Naive thymus-derived CD4-positive, alpha-beta T cell (primary cell): ENCODE measurements at places on chromosomes 1 and 21. TPM values are rescaled to one million over a fixed set of nuclear protein-coding genes. Genes with fewer than 3 reads are reported as not detected.

Gene KCNN3
- 0.05 TPM for total RNA-seq

Gene CPLANE2
- 6.6 TPM for total RNA-seq

DNA sequence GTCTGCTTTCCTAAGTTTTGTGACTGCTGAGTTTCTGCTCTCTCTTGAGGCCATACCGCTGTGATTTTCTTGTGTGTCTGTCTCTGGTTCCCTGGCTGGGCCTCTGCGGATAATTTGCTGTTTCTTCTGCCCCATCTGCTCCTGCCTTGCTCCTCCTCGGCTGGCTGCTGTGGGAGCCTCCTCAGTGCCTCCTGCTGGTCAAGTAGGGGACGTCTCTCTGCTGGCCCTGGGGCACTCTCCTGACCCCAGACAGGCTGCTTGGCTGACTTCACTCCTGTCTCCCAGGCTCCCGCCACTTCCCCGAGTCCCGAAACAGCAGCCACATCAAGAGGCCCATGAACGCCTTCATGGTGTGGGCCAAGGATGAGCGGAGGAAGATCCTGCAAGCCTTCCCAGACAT, 28.5 kb downstream of the ETNK2 start:
- no peaks in the 10 kb centered on the region for H3K27me3 ChIP-seq
- no peak overlapping the region for H3K4me3 ChIP-seq
- H3K27ac ChIP-seq: no peak overlapping the region

DNA sequence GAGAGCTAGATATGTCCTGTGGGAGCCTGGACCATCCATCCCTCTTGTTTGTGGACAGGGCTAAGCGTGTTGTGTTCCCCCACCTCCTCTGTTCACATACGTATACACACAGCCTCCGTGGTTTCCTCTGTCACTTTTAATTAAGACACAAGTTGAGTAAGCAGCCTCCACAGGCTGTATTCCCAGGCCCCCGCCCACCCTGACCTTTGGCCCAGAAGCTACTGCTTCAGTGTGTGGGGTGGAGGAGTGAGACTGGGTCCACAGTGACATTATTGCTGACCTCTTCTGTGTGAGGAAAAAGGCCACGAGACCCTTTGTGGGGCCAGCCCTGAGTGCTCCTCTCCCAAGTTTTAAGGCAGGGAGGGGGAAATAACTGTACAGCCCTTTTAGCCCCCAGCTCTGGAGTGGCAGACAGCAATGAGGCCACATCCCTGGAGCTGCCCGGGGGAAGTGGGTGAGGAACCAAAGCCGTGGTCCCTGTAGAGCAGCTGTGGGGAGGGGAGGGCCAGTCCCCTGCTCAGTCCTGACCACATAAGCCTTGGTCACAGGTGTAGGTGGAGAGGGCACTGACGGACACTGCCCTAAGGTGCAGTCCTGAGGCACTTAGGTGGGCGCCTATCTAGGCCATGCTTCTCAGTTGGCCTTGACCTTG, 4.4 kb downstream of the ELOVL1 start:
- no peak overlapping the region for H3K27ac ChIP-seq
- peaks cover 10% of the 10 kb centered on the region for H3K36me3 ChIP-seq
- DNase-seq: no peak
- no peaks in the 10 kb centered on the region for H3K27me3 ChIP-seq
- peaks cover 11% of the 10 kb centered on the region for H3K4me1 ChIP-seq

DNA sequence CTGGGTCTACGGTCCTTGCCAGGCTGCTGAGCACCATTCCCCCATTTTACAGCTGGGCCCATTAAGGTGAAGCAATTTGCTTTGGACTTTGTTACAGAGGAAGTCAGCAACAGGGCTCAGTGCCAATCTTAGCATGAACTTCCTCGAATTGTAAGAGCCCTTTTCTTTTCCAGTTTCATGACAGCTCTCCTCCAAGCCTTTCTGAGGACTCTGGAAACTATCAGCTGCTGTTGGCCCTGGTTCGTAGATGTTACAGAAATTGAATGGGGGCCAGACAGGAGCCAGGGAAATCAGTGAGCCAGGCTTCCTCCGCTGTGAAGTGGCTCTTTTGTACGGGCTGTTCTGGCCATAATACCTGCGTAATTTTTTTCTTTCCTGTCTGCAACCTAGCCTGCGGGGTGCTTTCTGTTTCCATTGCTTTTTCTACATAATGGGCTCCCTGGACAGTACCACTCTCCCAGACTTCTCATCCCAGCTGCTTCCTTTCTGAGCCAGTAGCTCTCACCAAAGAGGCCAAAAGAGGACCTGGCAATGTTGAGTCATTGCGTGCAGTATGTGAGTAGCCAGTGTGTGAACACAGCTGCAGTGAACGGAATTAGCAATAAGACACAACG, 386.3 kb downstream of the DISC1 start:
- H3K27ac ChIP-seq: no peak overlapping the region
- no peak for DNase-seq
- H3K36me3 ChIP-seq: no peaks in the 10 kb centered on the region
- no peaks in the 10 kb centered on the region for H3K4me1 ChIP-seq
- no peak overlapping the region for H3K4me3 ChIP-seq
- H3K27me3 ChIP-seq: no peaks in the 10 kb centered on the region

Gene OR2L13
- not detected in 2 replicates for total RNA-seq

Gene PHF13
- 8.0 TPM for total RNA-seq
